ENCODE measurements at places on chromosomes 1 and 21.
A peak's percentile ranks its signal among the peaks of the same experiment; 100 is the strongest.

- peak within 1 kb of the TSS; percentile 20 for H3K4me3 ChIP-seq
- H3K27me3 ChIP-seq = no peaks in the 10 kb centered on the region
- H3K36me3 ChIP-seq = no peaks in the 10 kb centered on the region
- peak; percentile 51 for DNase-seq
- no peaks in the 10 kb centered on the region for H3K4me1 ChIP-seq
- H3K27ac ChIP-seq = no peak within 1 kb of the TSS
Observed at GRCh38 chr1:150149271-150150132, at the start of gene PLEKHO1. Gene PLEKHO1 (plus strand): TSS chr1:150149916. CDS start chr1:150150258, 342 bp downstream.

- H3K36me3 ChIP-seq = no peaks in the 10 kb centered on the region
- H3K4me1 ChIP-seq = no peaks in the 10 kb centered on the region
- no peak overlapping the region for H3K4me3 ChIP-seq
- no peak overlapping the region for H3K27ac ChIP-seq
Observed at GRCh38 chr1:221635305-221635704, 106.6 kb downstream of the DUSP10 start.

GRCh38 chr1:26378088-26378878 is 5.7 kb upstream of the ZNF683 start:
- H3K4me1 ChIP-seq = no peaks in the 10 kb centered on the region
- no peaks in the 10 kb centered on the region for H3K36me3 ChIP-seq
- no peaks in the 10 kb centered on the region for H3K27me3 ChIP-seq
- H3K4me3 ChIP-seq = no peak overlapping the region
- no peak for DNase-seq

DNA sequence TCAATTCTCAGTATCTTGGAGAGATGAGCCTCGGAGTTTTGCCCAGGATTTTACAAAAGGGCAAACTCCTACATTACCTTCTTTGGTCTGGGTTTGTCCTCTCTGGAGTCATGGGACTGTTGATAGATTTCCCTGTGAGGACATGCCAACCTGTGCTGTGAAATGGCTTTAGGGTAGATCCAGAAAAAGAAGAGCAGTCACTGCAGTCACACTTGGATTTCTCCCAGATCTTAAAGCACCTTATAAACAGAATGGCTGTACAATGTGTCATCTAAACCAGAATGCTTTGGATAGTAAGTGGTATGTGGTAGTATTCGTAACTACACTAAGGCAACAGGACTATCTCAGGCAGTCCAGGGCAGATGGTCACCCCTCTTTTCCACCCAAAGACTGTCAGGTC is 1.9 kb upstream of the CSRP1 start:
- H3K4me1 ChIP-seq = peaks cover 47% of the 10 kb centered on the region
- H3K36me3 ChIP-seq = no peaks in the 10 kb centered on the region
- no peaks in the 10 kb centered on the region for H3K27me3 ChIP-seq
- no peak overlapping the region for H3K4me3 ChIP-seq
- no peak for DNase-seq
- H3K27ac ChIP-seq = no peak overlapping the region

DNA sequence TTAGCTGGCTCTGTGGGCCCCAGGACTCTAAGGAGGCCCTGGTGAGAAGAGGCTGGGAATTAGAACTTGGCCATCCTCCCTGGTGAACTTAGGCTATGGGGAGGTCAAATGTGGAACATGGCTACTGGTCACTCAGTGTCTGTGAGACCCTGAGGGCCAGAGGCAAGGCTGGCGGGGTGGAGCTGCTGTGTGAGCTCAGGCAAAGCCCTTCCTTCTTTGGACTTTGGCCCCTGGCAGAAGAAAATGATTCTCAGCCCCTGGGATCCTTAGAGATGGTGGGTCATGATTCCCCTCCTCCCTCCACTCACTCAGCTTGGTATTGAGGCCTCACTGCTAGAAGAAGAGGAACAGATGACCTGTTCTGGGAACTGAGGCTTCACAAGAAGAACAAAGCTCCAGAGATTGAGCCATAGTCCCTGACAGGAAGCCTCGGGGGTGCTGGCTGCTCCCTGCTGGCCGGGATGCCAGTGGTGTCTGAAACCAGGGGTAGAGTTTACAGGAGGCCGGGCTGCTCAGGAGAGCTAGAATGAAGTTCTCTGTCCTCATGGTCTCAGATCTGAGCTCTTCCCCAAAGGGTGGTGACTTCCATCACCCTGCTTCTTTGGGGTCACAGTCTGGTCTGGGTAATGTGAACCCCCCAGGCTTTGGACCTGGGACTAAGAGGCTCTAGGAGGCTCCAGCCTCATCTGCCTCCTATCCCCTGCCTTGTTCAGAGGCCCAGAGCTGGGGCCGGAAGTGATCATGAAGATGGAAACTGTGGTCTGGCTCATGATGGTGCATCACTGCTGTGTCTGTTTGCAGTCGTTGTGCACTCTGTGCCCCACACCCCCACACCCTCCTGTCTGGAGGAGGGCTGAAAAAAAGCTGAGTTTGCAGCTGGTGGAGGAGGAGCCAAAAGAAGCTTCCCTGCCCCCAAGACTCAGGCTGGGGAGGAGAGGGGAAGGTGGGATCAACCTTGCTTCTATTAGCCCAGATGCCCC is 905 bp downstream of the BTBD19 start:
- H3K27me3 ChIP-seq = no peaks in the 10 kb centered on the region
- no peak overlapping the region for H3K4me3 ChIP-seq
- H3K4me1 ChIP-seq = peaks cover 40% of the 10 kb centered on the region
- DNase-seq = no peak
- H3K27ac ChIP-seq = peak overlapping the region; percentile 94

DNA sequence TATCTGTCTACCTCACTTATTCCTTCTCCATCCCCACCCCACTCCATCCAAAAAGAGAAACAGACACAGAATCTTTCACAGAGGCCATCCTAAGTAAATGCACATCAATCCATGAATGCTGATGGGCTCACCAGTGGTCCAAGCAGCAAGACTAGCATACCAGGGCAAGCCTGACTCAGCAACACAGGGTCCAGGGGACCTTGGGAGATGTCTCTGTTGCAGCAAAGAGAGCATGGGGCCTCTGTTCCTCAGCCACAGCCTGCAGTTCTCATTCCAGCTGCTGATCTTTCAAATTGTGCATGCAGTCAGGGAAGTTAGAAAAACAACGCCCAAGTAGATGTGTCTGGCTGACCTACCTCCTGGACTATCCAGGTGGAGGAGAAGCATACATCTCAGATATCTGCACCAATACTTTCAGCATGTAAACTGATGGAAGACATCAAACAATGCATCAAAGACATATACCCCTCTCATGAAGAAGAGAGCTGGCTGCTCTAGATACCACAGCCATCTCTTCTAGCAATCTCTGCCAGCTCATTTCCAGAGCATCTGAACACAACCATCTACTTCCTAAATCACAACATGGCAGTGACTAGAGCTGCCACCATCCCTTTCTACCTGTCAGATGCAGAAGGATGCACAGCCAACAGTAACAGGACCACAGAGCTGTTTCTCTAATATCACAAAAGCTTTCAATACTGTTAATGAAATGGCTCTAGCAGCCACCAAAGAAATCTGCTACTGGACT is 54.5 kb downstream of the CD34 start:
- no peaks in the 10 kb centered on the region for H3K36me3 ChIP-seq
- DNase-seq = no peak
- H3K27me3 ChIP-seq = no peaks in the 10 kb centered on the region
- no peak overlapping the region for H3K27ac ChIP-seq

GRCh38 chr1:206508130-206508889 is 979 bp downstream of the RASSF5 start:
- H3K36me3 ChIP-seq = no peaks in the 10 kb centered on the region
- peak overlapping the region; percentile 90 for H3K4me3 ChIP-seq
- H3K27ac ChIP-seq = peak overlapping the region; percentile 35

DNA sequence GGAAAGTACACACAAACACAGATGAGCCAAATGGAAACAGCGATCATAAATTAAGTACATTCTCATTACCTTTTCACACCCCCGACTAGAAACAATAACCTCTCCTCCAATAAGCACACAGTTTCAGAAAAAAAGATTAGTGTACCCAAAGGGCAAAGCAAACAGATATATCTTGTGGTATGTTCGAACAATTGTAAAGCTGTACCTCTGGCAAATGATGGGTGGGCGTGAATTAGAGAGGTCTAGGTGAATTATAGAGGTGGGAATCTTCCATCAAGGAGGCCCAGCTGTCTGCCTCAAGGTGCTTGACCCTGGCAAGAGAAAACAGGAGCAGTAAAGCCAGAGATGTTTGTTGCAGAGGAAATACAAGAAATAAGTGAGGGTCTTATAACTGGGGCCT is 715.3 kb upstream of the NEGR1 start:
- H3K27ac ChIP-seq = no peak overlapping the region
- H3K4me1 ChIP-seq = no peaks in the 10 kb centered on the region
- no peak for DNase-seq
- no peaks in the 10 kb centered on the region for H3K36me3 ChIP-seq
- H3K4me3 ChIP-seq = no peak overlapping the region

All from pancreas (tissue), 10 donors.